ENCODE measurements at places on chromosomes 1 and 21. TPM values are rescaled to one million over a fixed set of nuclear protein-coding genes. Genes with fewer than 3 reads are reported as not detected.

- DNase-seq = no peak
Observed at GRCh38 chr1:40981691-40982448, 2.4 kb downstream of the CTPS1 start.

DNA sequence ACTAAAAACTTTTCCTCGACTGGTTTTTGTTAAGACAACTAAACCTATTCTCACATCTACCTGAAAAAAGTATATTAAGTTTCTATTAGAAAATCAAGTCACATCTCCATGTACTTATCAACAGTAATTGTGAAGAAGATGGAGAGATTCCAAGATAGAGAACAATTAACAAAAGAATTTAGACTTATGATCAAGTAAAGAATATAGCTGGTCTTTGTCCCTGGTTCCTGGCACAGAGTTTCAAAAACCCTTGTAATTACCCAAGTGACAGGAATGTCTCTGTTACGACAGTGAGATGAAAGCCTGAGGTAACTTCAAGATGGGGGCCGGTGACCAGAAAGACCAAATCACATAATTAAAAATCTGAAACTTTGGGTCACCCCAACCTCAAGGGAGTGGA lies 91.6 kb downstream of the ASH1L start:
- no peak for DNase-seq

C21orf58 gene
- total RNA-seq = 18.6 TPM

- no peak for DNase-seq
Observed at GRCh38 chr1:58850636-58851035, 66.8 kb upstream of the JUN start.

DNA sequence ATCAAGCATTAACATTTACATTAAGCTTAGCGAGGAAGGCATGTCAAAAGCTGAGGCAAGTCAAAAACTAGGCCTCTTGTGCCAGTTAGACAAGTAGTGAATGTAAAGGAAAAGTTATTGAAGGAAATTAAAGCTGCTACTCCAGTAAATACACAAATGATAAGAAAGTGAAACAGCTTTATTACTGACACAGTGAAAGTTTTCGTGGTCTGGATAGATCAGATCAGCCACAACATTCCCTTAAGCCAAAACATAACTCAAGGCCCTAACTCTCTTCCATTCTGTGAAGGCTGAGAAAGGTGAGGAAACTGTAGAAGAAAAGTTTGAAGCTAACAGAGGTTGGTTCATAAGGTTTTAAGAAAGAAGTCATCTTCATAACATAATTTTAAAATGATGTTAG lies 131.9 kb downstream of the VAV3 start:
- no peak for DNase-seq

SEMA6C gene
- 3.7 TPM for total RNA-seq

- no peak for DNase-seq
Observed at GRCh38 chr1:160011781-160012180, 20.0 kb downstream of the PIGM start.

ORC1 gene
- 14.0 TPM for total RNA-seq

DNA sequence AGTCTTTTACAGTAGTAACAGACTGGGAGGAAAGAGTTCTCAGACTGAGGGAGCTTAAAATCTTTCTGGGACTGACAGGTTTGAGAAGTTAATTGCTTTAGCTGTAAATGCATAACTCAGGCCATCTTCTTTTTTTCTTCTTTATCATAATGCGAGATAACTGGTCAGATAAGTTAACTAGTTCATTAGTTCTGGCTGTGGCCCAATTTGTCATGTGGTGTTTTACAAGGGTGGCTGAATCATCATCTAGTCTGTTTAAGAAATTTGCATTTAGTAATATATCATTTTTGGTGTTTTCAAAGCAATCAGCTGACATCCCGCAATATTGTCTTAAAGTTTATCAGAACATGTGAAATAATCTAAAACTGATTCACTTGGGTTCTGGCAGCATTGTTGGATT lies 14.0 kb downstream of the HSD3B2 start:
- no peak for DNase-seq

GRCh38 chr1:173914366-173914871 lies 2.7 kb downstream of the SERPINC1 start:
- peak; percentile 37 for DNase-seq

DNA sequence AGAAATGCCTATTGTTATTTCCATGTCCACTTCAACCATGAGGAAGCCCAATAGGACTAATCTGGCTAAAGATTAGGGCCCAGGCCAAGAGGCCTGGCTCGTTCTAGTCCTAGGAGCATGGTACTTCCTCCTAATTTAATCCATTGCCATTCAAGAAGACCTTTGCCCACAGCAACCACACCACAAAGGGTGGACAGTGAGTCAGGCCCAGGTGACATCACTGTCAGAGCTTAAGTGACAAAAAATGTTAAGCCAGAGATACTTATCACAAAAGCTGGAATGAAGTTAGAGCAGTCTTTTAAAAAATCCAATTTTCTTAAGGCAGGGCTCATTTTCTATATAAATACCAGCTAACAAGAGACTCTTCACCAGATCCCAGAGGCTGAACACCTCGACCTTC lies at the start of gene SPRR3:
TSS of gene SPRR3 (plus strand) at position 368 of the 400 bp plus-strand sequence. CDS start 1,272 bp downstream, outside the sequence.
- DNase-seq = peak; percentile 25

DNA sequence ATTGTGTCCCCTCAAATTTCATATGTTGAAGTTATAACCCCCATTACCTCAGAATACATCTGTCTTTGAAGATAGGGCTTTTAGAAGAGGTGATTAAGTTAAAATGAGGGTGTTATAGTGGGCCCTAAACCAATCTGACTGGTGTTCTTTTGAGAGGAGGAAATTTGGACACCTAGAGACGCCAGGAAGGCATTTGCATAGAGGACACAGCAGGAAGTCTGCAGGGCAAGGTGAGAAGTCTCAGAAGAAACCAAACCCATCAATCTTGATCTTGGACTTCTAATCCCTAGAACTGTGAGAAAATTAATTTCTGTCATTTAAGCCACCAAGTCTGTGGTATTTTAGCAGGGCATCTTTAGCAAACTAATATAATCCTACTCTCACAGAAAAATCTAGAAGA lies 13.0 kb downstream of the GOLPH3L start:
- no peak for DNase-seq

HSF2BP gene
- total RNA-seq = 11.9 TPM

DNA sequence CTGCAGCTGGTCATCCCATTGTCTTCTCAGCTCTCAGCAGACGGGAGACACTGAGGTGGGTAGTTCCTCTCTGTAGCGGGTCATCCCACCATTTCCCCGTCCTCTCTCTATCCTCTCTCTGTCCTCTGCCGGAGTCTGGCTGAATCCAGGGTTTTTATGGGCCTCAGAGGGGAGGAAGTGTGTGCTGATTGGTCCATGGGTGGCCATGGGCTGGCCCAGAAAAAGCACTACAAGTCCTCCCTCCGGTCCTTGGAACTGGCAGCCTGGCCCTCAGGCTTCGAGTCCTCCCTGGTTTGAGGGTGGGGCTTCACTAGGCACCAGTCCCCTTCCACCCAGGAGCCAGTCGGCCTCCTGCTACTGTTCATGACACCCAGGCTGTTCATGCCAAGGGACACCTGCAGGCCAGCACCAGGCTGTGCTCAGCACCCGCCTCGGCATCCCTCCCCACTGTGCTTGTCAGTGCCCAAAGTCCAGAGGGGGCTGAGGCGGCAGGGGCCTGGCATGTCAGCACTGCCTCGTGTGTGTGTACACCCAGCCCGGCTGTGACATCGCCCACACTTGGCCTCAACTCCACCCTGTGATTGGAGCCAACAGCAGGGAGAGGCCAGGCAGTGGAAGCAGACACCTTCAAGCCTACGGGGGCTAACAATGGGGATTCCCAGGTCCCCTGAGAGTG lies 23.0 kb upstream of the LRRC8C start:
- DNase-seq = no peak

GRCh38 chr1:4079815-4080214 lies 179.7 kb upstream of the C1orf174 start:
- no peak for DNase-seq

DNA sequence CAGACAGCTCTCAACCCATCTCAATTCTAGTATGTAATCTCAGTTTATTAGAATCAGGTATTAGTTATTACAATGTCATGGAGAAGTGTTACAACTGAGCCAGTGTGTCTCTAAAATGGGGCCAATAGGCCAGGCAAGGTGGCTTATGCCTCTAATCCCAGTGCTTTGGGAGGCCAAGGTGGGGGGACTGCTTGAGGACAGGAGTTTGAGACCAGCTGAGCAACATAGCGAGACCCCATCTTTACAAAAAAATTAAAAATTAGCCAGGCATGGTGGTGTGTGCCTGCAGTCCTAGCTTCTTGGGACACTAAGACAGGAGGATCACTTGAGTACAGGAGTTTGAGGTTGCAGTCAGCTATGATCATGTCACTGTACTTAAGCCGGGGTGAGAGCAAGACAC lies 104.9 kb downstream of the BCAR3 start:
- no peak for DNase-seq

DNA sequence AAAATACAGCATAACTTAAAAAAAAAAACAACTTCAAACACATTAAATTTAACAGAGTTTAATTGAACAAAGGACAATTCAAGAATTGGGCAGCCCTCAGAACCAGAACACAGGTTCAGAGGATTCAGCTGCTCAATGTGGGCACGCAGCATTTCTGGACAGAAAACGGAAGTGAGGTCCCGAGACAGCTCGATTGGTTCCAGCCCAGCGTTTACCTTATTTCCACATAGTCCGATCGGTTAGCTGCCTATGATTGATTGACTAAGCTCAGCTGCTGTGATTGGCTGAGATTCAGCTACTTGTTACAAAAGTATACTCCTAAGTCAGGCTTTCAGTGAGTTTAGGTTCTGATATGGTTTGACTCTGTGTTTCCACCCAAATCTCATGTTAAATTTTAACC lies 33.3 kb downstream of the ZP4 start:
- DNase-seq = no peak

DNA sequence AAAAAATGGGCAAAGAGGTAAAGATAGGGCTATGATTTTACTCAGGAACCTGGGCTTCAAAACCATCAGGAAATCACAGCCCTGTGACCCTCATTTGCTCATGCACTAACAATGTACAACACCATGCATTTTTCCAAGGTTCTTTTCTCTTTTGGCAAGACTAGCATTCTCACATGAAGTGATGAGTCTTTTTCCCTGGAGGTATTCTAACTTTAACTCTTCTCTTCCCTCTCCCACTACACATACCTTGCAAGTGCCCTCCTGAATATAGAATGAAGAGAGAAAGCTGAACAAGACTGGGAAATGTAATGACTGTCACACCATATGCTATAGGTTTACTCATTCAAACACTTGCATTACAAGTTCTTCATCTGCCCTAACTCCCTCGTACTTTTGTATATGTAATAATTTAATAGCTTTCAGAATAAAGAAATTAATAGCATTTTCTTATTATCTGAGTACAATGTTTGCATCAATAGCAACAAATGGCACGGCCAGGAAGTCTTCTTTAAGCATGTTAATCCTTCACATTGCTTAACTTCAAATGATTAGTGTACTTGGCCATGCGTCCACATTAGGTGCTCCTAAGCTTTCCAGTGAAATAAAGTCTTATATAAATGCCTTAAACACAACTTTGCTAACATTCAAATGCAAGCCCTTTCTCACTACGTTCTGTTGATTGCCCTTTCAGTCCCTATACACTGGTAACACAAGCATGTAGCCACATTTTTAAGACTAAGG lies 1.8 kb downstream of the NIBAN1 start:
- DNase-seq = no peak

- DNase-seq = no peak
Observed at GRCh38 chr1:217781056-217781455, 149.9 kb downstream of the SPATA17 start.

TRIM33 gene
- 28.7 TPM for total RNA-seq

GRCh38 chr1:166950156-166950555 lies 25.2 kb downstream of the ILDR2 start:
- DNase-seq = no peak

DNA sequence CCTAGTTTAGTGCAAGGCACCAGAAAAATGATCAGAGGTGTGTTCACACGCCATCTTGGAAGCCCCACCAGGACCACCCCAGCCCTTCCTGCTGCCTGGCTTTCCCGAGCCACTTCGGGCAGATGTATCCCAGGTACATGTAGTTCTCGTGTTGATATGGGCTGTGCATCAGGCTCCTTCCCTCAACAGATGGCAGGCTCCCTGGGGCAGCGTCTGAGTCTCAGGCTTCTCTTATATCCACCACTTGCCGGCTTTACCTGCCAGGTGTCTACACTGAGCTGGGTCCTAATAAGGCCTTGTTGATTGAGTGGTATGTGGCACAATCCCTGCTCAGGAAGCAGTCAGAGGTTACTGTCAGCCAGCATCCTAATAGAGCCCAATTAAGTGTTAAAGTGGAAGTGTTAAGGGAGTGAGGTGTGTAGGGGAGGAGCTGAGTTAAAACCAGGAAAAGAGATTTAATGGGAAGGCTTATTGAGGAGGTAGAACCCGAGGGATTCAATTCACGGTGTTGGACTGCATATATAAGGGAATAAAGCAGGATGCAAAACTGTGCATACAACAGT lies 8.5 kb downstream of the GPA33 start:
- no peak for DNase-seq

GRCh38 chr1:6779089-6779805 lies 6.0 kb upstream of the CAMTA1 start:
- no peak for DNase-seq

GRCh38 chr1:12513181-12513580 lies 104.8 kb downstream of the DHRS3 start:
- no peak for DNase-seq

DNA sequence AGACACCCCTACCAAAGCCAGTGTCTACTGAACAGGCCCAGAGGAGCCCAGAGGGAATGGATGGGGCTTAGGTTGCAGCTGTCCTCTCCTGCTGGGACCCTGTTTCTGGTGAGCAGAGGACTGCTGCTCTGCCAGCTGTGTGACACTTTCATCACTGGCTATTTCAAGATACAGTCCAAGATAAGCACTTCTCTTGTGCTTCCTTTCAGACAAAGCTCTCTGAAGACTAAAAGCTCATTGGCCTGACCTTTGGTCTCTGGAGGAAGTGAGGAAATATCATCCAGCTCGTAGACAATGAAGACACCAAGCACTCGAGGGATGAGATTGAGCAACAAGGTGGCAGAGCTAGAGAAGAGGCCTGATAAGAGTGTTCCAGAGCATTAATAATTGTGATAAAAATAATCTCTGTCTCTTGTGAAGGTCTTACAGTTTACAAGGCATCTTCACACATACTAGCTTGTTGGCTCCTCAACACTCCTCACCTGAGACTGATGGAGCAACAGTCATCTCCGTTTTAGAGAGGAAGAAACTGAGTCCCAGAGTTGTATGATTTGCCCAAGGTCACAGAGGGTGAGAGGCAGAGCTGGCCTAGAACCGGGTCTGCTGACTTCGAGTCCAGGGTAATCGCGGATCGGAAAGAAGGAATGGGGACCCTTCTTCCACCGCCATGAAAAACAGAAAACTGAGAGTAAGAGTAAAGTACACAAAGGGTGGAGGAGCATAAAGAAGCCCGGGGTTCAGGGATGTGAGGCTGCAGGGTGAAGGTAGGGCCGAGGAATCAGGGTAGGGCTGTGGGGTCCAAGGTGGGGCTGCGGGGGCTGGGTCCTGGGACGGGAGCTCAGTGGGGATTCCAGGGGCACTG lies 666 bp downstream of the PAFAH2 start:
- peak; percentile 75 for DNase-seq

ELAPOR1 gene
- total RNA-seq = 0.75 TPM

GRCh38 chr21:28174006-28174405 lies 818.7 kb downstream of the LTN1 start:
- DNase-seq = no peak

GRCh38 chr1:231053493-231054162 lies 13.6 kb upstream of the FAM89A start:
- DNase-seq = no peak
